Muscle of leg (tissue), 16 donors: ENCODE measurements at places on chromosomes 1 and 21.

GRCh38 chr1:44489481-44489880 is 84.4 kb downstream of the RNF220 start:
- no peak for DNase-seq

GRCh38 chr1:38246955-38247952 is 200.7 kb upstream of the POU3F1 start:
- peak; percentile 15 for DNase-seq

DNA sequence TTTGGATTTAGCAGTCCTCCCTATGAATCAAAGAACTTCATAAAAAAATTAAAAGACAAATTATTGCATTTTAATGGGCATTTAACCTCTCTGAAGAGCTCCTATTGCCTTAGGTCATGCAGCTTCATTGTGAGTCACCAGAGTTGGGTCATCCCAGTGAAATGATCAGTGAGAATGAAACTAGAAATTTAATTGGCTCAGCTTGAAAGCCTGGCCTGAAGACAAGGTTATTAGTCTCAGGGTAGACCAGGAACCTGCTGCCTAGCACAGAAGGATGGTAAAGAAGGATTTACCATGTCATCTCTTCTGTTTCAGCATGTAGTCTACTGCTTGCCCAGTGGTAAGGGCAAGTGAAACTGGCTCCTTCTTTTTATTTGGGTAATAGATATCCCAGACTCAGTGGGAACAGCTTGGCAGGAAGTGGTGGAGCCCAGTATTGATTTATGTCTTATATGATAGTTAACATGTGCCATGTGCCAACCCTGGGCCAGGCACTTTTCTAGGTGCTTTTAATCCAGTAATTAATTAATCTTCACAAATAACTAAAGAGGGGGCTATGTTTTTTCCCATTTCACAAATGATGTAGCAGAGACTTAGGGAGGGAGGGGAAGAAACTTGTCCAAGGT is 23.6 kb downstream of the LAMC2 start:
- no peak for DNase-seq

DNA sequence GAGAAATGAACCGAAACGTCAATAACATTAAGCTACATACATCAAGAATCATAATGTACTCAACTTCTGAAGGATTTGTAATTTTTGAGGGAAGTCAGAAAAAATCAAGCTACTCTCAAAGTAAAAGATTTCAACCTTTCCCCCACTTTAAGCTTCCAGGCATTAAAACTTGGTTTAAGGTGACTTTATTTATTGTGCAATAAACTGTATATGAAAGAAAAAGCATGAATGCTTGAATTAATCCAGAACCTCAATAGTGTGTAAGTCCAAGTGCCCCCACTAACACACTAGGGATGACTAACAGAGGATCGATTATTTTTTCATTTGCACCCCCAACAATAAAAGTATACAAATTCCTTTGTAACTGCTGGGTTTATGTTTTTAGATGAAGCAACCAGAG is 10.9 kb downstream of the GART start:
- no peak for DNase-seq

GRCh38 chr1:199858856-199859255 is 168.7 kb upstream of the NR5A2 start:
- no peak for DNase-seq
